ENCODE measurements at places on chromosomes 4 and X. TPM values are rescaled to one million over a fixed set of nuclear protein-coding genes. Genes with fewer than 3 reads are reported as not detected.

The RRH gene
- total RNA-seq: 0.48 TPM

The PNMA3 gene
- total RNA-seq: 0.91 TPM

The CPXCR1 gene
- total RNA-seq: not detected

The IQCM gene
- total RNA-seq: not detected

The RIPPLY1 gene
- total RNA-seq: not detected

The ALAS2 gene
- not detected for total RNA-seq

The TXK gene
- 6.4 TPM for total RNA-seq

The PRSS12 gene
- not detected for total RNA-seq

The TLR3 gene
- total RNA-seq: 0.13 TPM

Data from activated CD8-positive, alpha-beta memory T cell treated with anti-CD3 and anti-CD28 coated beads for 36 hours (primary cell).